Activated CD4-positive, alpha-beta T cell treated with anti-CD3 and anti-CD28 coated beads, Interleukin-2, Interleukin-4, amounts not matched to agents 100 ng/mL and 50 ng/mL, durations not matched to agents 16 hours and 8 hours (primary cell): ENCODE measurements at places on chromosomes 5 and 9.

DNA sequence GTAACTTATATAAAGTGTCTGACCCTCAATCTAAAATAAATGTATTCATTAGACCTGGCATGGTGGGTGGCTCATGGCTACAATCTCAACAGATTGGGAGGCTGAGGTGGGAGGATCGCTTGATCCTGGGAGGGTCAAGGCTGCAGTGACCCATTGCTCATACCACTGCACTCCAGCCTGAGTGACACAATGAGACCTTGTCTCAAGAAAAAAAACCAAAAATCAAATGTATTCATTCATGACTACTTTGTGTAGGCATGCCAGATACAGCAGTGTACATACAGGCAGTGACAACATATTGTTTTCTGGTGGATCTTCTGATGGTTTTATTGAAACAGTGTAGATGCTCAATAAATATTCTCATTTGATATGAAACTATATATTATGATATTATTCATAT lies 201.0 kb downstream of the TRIM32 start:
- DNase-seq, result no peak

GRCh38 chr5:176633598-176633997 lies 3.1 kb downstream of the EIF4E1B start:
- no peak for DNase-seq

DNA sequence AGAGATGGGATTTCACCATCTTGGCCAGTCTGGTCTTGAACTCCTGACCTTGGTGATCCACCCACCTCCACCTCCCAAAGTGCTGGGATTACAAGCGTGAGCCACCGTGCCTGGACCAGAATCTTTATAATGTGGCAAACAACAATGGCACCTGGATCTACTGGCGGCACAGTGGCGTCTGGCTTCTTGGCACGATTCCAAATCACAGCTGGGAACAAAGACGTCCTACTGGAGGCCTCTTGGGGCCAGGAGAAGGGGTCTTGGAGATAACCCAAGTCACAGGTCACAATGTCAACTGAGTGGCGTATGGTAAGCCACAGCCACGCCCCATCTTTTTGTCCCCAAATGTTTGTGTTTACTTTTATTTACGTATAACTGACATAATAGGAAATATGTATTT lies 77.8 kb upstream of the RAPGEF1 start:
- no peak for DNase-seq

DNA sequence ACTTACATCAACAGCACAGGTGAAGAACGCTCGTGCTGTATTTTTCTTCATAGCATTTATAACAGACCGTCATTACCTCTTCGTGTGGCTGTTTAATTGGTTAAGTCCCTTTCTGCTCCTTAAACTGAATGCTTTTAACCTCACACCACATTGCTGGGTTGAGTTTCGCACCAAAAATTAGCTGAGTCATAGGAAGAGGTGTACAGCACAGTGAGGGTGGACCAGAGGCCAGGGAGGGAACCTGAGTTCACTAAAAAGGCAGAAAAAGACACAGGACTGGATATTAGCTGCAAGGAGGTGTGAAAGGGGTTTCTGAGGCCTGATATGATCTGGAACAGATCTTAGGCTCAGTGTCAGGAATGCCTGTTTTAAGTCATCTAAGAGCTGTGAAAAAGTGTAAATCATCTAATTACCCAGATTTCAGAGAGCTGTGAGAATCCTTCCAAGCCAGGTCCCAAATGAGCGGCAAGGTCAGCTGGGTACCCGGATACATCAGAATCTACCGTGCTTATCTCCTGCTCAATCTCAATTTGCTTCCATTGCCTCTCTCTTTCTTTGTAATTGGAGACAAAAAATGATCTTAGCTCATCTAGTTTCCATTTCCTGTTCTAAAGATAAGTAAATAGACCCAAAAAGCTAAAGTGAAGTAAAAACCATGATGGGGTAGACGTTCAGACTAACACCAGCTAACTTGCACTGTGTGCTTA lies 7.1 kb upstream of the CFAP90 start:
- DNase-seq, result peak; percentile 66

GRCh38 chr5:16669776-16670175 lies 53.0 kb upstream of the RETREG1 start:
- DNase-seq, result no peak

DNA sequence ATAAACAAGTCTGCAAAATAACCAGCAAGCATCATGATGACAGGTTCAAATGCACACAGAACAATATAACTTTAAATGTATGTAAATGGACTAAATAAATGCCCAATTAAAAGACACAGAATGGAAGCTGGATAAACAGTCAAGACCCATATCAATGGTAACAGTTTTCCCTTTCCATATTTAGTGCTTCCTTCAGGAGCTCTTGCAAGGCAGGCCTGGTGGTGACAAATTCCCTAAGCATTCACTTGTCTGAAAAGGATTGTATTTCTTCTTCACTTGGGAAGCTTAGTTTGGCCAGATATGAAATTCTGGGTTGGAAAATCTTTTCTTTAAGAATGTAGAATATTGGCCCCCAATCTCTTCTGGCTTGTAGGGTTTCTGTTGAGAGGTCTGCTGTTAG lies 120.2 kb upstream of the RASA1 start:
- no peak for DNase-seq

- peak; percentile 33 for DNase-seq
These were observed 211.6 kb downstream of the MSX2 start for GRCh38 chr5:174935854-174936474.

GRCh38 chr5:150653145-150653761 lies 7.8 kb upstream of the MYOZ3 start:
- DNase-seq, result no peak

- peak; percentile 19 for DNase-seq
These were observed 47.8 kb downstream of the ERGIC1 start for GRCh38 chr5:172881691-172882370.

GRCh38 chr5:132477784-132478365 lies 12.7 kb downstream of the IRF1 start:
- no peak for DNase-seq

DNA sequence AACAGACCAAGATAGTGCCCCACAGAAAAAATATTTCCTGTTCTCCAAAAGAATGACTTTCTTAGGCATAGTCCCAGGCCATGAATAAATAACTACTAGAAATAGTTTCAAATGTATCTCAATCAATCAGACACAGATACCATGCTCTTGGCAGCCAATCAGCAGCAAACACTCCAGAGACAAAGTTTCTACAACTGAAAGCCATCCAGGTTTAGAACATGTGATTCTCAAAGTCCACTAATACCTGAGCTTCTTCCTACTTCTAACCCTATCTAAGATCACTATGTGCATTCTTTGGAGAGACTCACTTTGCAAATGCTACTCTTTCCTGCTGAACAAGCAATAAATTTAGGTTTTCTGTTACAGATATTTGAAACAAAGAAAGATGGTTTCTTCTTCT lies 425.8 kb upstream of the GRIN3A start:
- DNase-seq, result no peak

DNA sequence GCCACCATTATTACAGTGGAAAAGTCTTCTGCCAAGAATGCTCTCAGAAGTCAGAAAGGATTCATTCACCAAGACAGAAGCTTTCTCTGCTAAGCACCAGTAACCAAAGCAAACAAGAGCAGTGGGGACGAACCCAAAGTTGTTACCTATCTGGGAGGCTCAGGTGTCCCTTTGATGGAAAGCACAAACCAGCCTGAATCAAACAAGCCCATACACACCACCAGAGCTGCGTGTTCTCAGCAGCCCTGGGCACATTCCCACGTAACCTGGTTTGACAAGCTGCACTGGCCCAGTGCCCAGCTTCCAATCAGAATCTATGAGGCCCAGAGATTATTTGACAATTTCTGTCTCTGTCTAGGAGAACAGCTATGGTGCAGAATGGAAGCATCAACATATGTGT lies 252.6 kb downstream of the ACTL7B start:
- no peak for DNase-seq

DNA sequence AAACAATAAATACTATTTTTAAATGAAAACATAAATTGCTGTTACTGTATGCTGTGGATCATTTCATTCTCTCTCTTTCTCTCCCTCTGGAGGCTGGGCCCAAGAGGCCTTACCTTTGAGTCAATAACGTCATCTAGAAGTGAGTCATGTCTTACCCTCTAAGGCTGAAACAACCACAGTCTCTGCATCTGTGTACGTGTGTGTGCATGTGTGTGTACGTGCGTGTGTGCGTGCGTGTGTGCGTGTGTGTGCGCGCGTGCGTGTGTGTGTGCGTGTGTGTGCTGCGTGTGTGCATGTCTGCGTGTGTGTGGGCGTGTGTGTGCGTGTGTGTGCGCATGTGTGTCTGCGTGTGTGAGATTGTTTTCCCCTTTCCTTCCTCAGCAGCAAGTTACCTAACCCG lies 13.6 kb upstream of the IL17B start:
- DNase-seq, result peak; percentile 22

DNA sequence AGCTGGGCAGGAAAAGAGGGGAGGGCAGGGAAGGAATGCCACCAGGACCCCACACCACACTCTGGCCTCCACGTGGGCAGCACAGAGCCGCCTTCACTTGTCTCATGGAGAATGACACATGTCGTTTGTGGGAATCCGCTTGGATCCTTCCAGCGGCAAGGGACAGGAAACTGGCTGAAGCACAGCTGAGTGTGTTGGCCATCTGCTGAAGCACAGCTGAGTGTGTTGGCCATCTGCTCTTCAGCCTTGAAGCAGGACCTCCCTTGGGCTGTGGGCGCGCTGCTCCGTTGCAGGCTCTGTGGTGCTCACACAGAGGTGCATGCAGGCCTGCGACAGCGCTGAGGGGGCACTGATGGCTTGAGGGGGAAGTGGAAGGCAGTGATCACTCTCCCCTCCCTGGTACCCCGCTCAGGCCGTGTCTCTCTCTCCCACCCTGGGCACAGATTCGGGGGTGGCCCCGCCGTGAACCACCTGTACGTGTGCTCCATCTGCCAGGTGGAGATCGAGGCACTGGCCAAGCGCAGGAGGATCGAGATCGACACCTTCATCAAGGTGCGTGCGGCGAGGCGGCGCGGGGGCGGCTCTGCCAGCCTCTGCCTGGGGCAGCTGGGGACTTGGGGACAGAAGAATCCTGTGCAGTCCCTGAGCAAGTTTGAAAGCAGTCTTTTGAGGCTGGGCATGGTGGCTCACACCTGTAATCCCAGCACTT lies 40.6 kb downstream of the USP20 start:
- DNase-seq, result no peak

- DNase-seq, result no peak
These were observed 371.4 kb downstream of the TMEM232 start for GRCh38 chr5:110354915-110355644.

DNA sequence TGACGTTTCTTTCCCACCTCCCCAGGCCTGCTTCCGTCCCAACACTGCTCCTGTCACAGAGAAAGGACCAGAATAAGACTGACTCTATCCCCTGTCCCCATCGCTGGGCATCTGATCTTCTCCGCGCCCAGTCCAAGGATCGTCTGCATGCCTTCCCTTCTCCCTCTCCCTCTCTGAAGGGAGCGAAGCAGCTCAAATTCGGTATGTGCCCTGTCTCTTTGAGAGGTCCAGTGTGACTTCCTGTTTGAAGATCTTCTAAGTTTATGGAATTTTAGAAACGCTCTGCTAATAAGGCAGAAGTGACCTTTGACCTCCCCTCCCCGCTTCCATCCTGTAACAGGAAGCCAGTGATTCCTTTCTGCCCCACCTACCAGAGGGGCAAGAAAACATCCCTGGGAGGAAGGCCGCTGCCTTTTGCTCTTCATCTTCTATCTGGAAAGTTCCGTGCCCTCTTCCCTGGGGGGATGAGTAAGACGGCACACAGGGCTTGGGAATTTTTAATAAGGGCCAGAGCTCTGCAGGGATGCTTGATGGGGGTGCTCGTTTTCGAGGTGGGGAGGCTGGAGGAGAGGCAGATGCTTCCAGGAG lies 40.7 kb upstream of the RNU6ATAC start:
- DNase-seq, result no peak

DNA sequence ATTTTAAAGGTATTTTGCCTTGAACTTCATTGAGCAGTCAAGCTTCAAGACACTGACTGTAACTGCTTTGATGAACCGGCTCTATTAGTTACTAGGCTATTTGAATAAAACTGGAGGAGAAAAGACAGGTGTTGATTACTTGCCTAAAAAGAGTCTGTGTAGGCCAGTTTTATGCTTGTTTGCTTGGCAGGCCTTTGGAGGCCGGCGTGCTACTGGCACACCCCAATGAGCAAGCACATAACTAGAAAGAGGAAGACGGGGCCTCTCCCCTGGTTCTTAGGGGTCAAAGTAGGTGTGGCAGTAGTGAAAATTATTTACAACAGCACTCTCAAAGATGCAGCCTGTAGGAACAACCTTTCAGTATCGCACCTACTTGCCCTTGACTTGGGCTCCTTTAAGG lies 2.1 kb upstream of the ZFR start:
- DNase-seq, result no peak

GRCh38 chr5:118723021-118723338 lies 265.4 kb downstream of the DTWD2 start:
- no peak for DNase-seq

GRCh38 chr9:129968690-129969485 lies 74.1 kb downstream of the FNBP1 start:
- DNase-seq, result no peak

DNA sequence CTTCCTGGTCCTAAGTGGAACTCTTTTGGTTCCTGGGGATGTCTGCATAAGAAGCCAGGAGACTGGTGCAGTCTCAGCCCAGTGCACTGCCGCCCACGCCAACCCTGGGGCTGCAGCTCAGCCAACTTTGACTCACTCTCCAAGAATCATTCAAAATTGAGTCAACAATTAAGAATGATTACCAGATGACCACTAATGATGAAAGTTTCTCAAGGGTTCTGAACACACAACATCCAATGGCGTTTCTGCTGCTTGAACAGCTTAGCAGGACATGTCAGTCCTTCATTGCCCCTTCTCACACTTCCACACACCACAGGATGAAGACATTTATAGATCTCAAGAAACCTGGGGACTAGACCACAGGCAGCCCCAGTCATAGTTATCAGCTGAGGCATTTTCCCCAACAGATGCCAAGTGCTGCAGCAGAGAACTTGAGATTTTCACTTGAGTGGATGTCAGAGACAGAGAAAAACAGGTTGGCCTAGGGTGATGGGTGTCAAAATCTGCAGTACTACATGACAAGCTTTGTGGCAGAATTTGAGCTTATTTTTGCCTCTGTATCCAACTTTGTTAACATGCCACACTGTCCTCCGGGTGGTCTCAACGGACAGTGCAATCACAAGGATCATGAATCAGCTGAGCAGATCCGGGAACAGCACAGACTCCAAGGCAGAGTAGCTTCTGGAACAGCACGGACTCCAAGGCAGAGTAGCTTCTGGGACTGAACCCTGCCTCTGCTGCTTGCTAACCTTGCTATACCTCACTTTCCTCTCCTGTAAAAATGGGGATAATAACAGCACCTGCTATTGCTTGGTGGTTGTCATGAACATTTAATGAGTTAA lies 356.1 kb downstream of the SPOCK1 start:
- no peak for DNase-seq

GRCh38 chr5:88393716-88394535 lies 125.3 kb upstream of the TMEM161B start:
- no peak for DNase-seq

GRCh38 chr5:107388141-107388861 lies 282.4 kb downstream of the EFNA5 start:
- peak; percentile 40 for DNase-seq

- DNase-seq, result no peak
These were observed 233.8 kb downstream of the CCDC171 start for GRCh38 chr9:15786616-15787015.
